Activated naive CD4-positive, alpha-beta T cell treated with anti-CD3 and anti-CD28 coated beads, Interleukin-2, amount 50 U/mL, for 16 hours (primary cell): ENCODE measurements at places on chromosomes 13 and 19.

DNA sequence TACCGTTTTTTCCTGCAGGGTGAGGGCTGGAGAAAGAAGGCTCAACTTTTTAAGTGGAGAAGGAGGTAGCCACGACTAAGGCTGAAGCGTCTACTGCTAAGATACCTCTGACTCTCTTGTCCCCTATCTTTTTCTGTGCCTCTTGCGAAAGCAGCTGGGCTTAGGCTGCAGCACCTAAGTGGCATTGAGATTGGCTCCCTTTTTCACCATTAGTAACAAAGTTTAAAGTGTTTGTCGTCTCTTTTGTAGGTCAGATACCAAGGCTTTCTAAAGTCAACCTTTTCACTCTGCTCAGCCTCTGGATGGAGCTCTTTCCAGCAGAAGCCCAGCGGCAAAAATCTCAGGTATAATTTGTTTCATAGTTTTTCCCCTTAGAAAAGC, 887 bp downstream of the CDADC1 start:
- DNase-seq: no peak

DNA sequence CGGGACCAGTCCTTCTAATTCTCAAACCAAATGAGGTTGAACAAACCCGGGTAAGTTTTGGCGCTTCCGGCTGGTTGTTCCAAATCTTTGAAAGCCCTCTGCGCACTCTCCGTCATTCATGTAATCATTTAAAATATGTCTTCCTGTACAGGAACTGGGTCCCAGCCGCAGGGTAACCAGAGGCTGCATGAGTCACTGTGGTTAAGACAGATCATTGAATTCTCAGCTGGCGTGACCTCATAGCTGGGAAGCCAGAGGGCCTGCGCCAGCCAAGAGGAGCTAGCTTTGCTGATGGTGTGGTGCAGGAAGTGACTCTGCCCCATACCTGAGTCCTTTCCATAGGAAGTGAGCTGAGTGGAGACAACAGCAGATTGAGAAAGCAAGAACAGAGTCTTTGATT, 135.2 kb downstream of the TSHZ3 start:
- peak; percentile 85 for DNase-seq

DNA sequence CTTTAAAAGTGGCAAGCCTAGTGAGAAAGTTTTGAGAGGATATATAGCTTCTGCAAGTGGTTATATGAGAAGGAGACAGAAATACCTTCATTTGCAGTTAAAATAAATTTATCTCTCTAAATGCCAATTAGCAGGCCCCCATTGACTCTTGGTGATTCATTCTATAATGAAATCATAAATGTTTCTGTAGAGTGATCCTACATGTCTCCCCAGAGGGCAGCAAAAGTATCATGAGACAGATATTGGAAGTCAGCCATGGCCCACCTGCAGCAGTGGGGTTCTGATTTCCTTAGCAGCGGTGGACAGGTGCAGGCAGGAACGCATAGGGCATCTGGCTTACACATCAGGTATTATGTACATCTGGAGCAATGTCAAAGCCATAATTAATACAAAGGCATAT, 385.4 kb upstream of the SLC10A2 start:
- DNase-seq: no peak

DNA sequence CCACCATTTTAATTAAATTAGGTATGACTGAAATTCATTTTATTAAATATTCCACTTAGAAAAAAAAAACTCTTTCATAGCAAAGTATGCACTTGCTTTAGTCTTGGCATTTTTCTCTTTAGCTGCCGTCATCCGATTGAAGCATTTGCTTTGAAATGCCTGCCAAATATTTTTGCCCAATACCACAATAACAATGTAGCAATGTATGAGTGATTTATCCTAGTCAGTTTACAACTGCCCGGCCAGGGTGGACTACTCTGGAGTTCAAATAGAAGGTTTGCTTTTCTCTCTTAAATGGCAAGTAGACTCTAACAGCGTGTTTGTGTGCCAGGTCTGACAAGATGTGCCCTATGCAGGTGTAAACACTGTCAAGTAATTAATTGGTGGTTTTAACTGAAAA, 675.3 kb upstream of the SGCG start:
- DNase-seq: no peak

GRCh38 chr13:112699322-112699918, 9.6 kb downstream of the ATP11A start:
- DNase-seq: no peak
